ENCODE measurements at places on chromosomes 7 and 10. TPM values are rescaled to one million over a fixed set of nuclear protein-coding genes. Genes with fewer than 3 reads are reported as not detected.

Gene CALY
- 0.76 TPM for polyA plus RNA-seq

DNA sequence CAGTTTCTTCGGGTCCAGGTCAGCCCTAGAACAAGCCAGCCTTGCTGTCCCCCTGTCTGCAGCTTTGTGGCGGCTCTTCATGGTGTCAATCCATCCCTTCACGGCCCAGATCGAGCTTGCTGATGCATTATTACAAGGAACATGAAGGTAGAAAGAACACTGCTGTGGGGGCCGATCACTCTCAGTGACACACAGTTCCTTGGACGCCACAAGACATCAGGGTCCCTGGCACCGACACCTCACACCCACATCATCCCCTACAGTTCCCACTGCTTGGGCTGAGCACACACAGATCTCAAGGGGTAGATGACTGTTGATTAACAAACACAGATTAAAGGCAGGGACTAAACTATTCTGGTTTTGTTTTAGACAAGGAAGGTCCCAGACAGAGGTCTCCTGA, 119.4 kb downstream of the KMT2E start:
- H3K27me3 ChIP-seq: no peaks in the 10 kb centered on the region
- no peak for DNase-seq
- H3K4me3 ChIP-seq: no peak overlapping the region
- peaks cover 11% of the 10 kb centered on the region for H3K4me1 ChIP-seq
- peaks cover 63% of the 10 kb centered on the region for H3K36me3 ChIP-seq
- H3K27ac ChIP-seq: no peak overlapping the region

DNA sequence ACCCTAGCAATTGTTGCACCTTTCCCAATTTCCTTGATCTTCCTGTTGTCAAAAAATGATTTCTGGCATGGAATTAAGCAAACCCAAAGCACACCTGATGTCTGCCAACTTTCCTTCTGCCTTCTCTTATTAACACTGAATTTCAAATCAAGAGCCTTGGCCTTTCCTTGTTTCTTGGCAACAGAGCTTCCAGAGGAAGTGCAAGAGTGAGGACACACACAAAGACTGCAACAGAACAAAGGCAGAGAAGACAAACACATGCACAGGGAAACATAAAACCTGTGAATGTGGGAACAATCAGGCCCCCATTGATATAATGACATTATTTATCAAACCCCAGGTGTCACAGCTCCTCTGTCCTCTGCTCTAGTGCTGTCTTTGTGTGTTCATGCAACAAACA, 73.0 kb upstream of the IL6 start:
- no peak overlapping the region for H3K27ac ChIP-seq
- DNase-seq: no peak
- H3K4me1 ChIP-seq: no peaks in the 10 kb centered on the region
- H3K27me3 ChIP-seq: no peaks in the 10 kb centered on the region
- no peaks in the 10 kb centered on the region for H3K36me3 ChIP-seq

Gene NXPH1
- polyA plus RNA-seq: not detected

- H3K27me3 ChIP-seq: no peaks in the 10 kb centered on the region
- no peak for DNase-seq
- H3K36me3 ChIP-seq: no peaks in the 10 kb centered on the region
- no peak overlapping the region for H3K27ac ChIP-seq
- H3K4me3 ChIP-seq: no peak overlapping the region
These were observed 409.0 kb upstream of the NRP1 start for GRCh38 chr10:33743429-33743857.
